ENCODE measurements at places on chromosomes 7 and 10.

DNA sequence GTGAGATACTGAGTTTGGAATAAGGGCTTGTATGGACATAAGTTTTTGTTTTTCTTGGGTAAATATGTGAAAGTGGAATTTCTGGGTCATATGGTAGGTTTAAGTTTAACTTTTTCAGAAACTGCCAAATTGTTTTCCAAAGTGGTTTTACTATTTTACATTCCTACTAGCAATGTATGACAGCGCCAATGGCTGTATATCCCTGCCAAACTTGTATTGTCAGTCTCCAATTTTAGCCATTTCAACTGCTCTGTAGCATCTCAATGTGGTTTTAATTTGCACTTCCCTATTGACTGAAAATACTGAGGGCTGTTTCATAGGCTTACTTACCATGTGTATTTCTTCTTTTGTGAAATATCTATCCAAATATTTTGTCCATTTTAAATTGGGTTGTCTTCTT is 90.5 kb upstream of the ZNF32 start:
- DNase-seq: no peak

DNA sequence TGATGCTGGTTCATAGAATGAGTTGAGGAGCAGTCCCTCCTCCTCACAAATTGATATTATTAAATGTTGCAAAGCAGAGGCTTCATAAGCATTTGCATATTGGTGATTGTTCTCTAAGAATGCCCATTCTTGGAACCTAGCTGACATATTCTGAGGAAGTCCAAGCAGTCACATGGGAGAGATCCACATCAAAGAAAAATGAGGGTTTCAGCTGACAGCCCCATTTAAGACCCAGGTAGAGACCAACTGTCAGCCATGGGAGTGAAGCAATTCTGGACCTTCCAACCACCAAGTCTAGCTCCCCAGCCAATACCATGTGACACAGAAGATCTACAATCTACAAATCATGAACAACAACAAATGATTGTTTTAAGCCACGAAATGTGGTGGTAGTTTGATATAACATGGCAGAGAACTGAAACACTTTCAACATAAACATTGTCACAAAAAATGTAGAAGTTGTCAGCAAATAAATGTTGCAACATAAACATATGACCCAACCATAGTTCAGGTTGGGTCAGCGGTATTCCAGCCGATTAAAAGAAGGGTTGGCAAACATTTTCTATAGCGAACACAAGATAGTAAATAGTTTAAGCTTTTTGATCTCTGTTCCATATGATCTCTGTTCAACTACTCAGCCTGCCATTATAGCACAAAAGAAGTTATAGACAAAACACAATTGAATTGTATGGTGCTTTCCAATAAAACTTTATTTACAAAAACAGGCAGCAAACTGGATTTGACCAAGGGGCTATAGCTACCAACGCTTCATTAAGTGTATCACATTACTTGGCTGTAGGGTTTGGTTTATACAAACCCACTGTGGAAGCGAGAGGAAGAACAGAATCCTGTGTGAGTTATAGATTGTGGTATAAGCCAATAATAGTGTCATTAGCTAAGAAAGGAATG is 41.4 kb upstream of the MPP7 start:
- no peak for DNase-seq

DNA sequence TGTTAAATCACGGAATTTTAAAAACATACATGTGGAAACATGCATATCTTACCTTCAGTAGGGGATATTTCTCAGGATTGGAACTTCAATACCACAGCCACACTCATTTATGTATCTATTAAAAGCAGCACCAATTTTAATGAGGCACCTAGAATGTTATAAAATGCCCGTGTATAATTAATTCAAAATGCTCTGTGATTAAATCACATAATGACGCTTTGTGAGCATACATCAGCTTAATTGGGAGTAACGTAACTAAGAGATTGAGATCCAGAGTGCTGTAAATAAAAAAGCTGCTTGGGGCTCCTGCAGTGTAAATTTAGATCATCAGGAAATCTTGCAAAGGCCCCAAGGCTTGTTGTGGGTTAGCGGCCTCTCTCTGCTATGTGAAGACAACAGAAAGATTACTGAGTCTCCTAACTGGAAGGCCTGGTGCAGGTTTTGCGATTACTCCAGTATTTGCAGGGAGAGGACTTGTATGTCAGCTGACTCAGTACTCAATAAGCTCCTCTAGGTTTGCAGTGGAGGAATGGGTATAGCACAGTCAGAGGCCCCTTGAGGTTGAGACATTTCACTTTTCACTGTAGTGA is 195.5 kb upstream of the PHYHIPL start:
- no peak for DNase-seq

- DNase-seq: no peak
Observed at GRCh38 chr7:84921154-84921553, 265.7 kb downstream of the SEMA3D start.

- no peak for DNase-seq
Observed at GRCh38 chr10:54880996-54881395, 80.0 kb upstream of the PCDH15 start.

DNA sequence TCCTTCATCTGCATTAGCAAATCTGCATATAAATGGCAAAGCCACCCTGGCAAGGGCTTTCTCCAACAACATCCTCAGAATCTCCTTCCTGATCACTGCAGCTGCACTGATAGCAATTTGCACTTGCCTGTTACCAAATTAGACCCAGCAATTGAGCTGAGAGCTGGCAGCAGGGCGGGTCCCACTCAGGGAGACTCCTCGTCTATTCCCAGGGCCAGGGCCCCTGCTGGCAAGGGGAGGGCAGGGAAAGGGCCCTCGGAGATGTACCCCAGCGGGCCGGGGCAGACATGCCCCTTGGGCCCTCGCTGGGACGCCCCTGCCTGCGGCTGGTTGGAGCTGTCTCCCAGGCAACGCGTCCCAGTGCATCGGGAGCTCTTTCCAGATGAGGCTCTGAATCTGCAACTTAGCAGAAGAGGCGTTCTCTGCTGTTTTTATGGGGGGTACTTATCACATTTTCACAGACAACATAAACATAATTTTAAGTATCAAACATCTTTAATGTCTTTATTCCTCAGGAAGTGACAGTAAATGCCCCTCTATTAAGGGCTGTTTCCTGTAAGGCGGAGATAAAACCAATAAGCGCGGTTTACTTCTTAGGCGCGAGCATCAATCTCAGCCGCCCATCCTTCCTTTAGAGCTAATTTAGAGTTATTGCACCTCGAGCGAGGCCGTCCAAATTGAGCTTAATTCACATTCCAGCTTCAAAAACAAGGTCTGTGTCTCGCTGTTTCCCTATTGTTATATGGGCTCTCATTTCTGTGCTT is 249.0 kb upstream of the PPP2R2D start:
- DNase-seq: no peak

- no peak for DNase-seq
Observed at GRCh38 chr7:148672041-148672440, 26.7 kb upstream of the CUL1 start.

DNA sequence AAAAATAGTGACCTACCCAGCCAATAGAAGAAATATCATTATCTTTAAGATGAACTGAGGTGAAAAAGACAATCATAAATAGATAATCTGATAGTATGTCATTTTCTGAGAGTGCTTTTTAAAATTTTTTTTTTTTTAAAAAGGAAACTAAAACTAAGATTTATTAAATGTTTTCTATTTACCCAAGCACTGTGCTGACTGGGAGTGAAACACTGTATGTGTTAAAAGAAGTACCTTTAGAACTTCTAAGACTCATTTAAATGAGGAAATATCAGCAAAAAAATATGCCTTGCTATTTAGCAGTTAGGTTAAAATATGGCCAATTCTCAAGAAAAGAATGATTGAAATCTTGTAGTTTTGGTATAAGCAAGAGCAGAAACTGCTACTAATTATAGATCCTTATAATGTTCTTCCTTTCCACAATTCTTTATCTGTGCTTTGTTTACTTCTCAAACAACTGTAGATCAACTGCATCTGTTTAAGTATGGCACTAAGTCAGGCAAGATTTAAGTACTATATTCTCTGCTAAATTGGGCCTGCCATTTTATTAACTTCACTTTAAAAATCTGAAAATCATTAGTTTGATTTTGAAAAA is 39.5 kb upstream of the WNT2 start:
- no peak for DNase-seq

DNA sequence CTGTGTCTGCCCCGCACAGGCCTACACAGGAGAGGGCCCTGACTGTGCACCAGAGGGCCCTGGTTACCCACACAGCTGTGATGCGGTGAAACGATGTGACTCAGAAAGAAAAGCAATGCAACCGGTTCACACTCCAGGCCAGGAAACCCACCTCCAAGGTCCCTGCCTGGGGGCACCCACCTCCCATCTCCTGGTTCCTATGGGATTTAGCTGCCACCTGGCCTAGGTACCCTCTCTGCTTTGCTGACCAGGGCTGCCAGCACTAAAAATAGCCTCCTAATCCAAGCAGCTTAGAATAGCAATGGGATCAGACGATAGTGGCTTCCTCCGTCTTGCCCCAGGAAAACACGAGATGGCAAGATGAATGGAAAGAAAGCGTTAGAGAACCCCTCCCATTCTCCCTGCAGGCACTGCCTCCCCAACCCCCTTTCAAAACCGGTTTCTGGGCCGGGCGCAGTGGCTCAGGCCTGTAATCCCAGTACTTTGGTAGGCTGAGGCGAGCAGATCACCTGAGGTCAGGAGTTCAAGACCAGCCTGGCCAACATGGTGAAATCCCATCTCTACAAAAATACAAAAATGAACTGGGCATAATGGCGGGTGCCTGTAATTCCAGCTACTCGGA is 12.4 kb downstream of the RBP3 start:
- DNase-seq: no peak

GRCh38 chr7:55369427-55370400 is 4.6 kb downstream of the LANCL2 start:
- DNase-seq: peak; percentile 87

- peak; percentile 83 for DNase-seq
Observed at GRCh38 chr7:130904031-130904757, 170.2 kb upstream of the KLF14 start.

DNA sequence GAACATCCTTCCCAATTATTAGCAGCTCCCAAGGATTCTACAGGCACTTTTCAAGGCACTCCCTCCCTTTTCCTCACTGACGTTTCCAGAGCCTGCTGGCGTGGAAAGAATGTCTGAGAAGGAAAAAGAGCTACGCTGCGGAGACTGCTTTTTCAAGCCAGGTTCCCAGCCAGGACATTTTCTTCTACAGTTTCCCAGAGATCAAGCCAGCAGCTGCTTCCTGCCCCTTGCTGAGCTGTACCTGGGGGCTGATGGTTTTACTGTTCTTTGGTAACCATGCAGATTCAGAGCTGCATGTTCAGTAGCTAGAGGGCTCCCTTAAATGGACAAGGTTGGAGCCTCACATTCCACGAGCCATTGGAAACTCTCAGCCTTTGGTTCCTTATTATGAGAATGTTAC is 133.4 kb downstream of the EVX1 start:
- DNase-seq: no peak

- DNase-seq: no peak
Observed at GRCh38 chr10:88045656-88046415, 182.4 kb downstream of the PTEN start.

DNA sequence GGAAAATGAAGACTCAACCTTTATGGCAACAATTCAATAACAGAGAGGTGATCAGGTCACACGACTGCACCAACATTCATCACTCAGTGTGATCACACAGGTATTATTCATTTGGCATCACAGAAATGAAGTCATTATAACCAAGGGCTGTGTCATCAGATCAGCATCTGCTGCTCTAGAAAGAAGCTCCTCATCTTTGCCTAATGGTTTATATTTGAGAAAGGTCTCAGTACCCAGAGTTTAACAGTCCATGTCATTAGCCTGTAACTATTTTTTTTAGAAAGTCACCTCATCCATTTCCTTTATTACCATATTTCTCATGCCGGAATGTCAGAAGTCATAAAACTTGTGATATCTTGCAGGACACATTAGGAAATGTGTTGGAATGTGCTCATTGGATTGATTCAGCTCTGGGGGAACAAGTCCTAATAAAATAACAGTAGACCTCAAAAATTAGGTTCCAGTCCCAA is 45.1 kb upstream of the PRKG1 start:
- no peak for DNase-seq

DNA sequence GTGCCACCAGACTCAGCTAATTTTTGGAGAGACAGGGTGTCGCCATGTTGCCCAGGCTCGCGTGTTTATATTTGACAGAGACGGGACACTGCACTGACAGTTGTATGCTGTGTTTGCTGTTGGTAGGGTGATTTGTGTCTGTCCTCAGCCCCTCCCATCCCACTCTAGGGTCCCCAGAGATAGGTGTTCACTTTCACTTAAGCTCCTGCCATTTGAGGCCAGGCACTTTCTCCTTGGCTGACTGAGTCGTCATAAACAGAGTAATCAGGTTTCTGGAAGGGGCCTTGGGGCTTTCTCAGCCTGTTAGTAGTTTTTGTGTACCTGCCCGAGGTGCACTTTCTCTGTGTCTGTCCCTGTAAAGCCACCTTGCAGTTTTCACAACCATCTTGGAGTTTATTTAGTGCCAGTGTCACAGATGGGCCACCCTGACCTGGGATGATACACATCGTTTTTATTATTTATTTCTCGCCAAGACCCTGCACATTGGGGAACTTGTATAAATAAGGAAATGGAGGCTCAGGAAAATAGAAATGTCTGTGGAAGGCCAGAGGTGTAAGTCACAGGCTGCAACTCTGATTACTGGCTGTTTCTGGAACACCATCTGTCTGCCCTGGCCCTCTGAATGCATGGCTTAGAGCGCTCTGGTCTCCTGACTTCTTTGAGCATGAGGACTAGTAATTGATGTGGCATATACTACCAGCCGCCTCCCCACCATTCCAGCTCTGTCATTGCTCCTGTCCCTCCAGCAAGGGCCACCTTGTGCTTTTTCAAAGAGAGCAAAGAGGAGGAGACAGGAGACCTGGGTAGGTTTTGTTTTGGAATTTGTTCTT is 81.9 kb upstream of the PDCD4 start:
- no peak for DNase-seq

Measured in A172 (cell line).